Prostate gland (tissue), 2 donors: ENCODE measurements at places on chromosomes 12 and 14. TPM values are rescaled to one million over a fixed set of nuclear protein-coding genes. Genes with fewer than 3 reads are reported as not detected.
A peak's percentile ranks its signal among the peaks of the same experiment; 100 is the strongest.

GRCh38 chr12:111429828-111430432 is 24.2 kb downstream of the SH2B3 start:
- H3K27ac ChIP-seq, result peak overlapping the region; percentile 41
- H3K4me1 ChIP-seq, result peaks cover 3% of the 10 kb centered on the region
- H3K36me3 ChIP-seq, result no peaks in the 10 kb centered on the region
- no peak for DNase-seq
- H3K4me3 ChIP-seq, result no peak overlapping the region

GRCh38 chr12:15329891-15330290 is 7.6 kb downstream of the PTPRO start:
- no peak for DNase-seq
- no peaks in the 10 kb centered on the region for H3K27me3 ChIP-seq
- H3K4me1 ChIP-seq, result no peaks in the 10 kb centered on the region
- H3K36me3 ChIP-seq, result no peaks in the 10 kb centered on the region

DNA sequence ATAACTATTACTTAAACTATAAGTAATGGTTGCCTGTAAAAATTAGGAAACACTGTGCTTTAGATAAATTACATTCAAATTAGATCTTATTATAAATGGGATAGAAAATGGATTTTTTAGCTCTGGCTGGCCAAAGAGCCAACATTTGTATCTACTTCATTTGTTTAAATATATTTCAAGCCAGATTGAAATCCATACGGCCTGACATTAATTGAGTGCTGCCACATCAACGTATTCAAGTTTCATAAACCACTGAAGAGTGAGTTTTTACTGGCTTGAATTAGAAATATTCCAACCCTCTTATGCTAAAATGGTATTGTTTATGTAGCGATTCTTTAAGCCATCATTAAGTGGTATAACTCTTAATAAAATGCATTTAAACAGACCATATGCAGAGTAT is 133.3 kb downstream of the VRK1 start:
- H3K4me1 ChIP-seq, result no peaks in the 10 kb centered on the region
- H3K27me3 ChIP-seq, result no peaks in the 10 kb centered on the region
- DNase-seq, result no peak
- no peaks in the 10 kb centered on the region for H3K36me3 ChIP-seq

- no peaks in the 10 kb centered on the region for H3K36me3 ChIP-seq
- H3K27me3 ChIP-seq, result no peaks in the 10 kb centered on the region
- H3K4me1 ChIP-seq, result peaks cover 6% of the 10 kb centered on the region
Measured at GRCh38 chr12:6539314-6539682, 5.0 kb downstream of the GAPDH start.

DNA sequence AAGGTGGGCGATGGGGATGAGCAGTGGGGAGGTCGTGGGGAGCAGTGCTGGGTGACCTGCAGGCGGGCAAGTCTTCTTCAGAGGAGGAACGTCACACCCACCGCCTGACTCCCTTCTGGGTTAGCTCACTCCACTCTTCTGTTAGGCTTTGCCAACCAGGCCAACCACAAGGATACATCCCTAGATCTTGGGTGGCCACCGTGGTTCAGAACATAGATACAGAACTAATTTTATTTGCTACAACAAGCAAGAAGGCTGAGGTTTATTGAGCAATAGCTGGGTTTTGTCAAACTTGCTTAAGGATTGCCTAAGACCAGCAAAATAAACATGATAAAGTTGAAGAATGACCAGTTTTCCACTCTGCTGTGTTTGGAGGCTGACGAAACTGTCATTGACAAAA is 109.4 kb downstream of the DACT1 start:
- no peaks in the 10 kb centered on the region for H3K36me3 ChIP-seq
- H3K4me3 ChIP-seq, result no peak overlapping the region
- no peaks in the 10 kb centered on the region for H3K27me3 ChIP-seq
- H3K4me1 ChIP-seq, result no peaks in the 10 kb centered on the region
- peak; percentile 14 for DNase-seq

- no peak overlapping the region for H3K27ac ChIP-seq
- H3K36me3 ChIP-seq, result no peaks in the 10 kb centered on the region
Measured at GRCh38 chr14:56806760-56807159, 3.5 kb downstream of the OTX2 start.

DNA sequence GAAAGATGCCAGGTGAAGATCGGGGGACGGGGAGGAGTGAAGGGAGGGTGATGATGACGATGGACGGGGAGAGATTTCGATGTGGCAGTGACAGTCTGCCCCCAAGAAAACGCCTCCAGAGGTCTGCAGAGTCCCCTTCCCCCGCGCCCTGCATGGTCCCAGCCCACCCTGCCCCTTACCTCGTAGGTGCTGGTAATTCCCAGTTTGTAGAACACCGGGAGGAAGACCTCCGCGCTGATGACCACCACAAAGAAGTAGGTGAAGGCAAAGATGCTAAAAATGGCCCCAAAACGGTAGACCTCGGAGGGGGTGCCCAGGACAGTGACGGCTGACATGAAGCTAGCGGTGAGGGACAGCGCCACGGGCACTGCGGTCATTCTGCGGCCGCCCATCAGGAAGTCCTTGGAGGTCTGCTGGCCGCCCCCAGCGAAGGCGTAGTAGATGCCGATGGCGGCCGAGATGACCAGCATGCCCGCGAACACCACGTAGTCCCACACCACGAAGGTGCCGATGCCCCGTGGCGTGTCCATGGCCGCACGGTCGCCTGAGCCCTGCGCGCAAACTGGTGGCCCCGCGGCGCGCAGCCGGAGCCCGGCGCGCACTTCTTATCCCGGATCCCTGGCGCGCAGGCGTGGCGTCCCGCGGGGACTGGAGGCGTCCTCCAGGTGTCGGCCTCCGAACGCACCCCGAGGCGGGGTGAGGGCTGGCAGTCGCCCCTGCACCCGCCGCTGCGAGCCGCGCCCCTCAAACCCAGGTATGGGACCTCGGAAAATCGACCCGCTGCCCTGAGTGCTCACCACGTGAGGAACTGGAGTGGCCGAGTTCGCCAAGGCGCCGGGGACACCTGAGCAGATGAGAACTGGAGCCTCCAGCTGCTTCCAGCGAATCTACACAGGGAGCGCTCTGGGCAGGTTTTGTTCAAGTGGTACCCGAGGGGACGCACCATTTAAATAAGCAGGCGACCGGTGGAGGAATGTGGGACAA is at the start of gene SLC5A8:
SLC5A8 (minus strand) TSS at position 920 of the 984 bp plus-strand sequence; CDS start at position 530, 390 bp downstream.
- no peaks in the 10 kb centered on the region for H3K27me3 ChIP-seq
- H3K36me3 ChIP-seq, result no peaks in the 10 kb centered on the region
- H3K27ac ChIP-seq, result no peak within 1 kb of the TSS

DNA sequence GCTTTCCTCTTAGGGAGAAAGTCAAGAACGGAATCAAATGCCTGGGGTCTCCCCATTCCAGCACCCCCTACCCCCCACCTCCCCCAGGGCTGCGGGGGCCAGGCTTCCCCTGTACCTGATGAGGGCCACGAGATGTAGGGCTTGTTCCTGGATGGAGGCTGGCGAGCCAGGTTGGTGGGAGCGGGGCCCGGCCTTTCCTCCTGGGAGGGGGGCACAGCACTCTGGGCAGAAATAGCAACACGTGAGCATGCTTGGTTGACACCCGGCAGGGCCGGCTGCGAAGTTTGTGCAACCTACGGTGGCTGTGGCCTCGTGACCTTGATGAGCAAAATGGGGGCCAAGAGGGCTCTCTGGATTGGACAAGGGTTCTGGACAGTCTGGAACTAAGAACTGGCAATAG is 15.7 kb downstream of the AMN start:
- H3K27me3 ChIP-seq, result no peaks in the 10 kb centered on the region
- H3K36me3 ChIP-seq, result no peaks in the 10 kb centered on the region
- no peak overlapping the region for H3K4me3 ChIP-seq
- H3K4me1 ChIP-seq, result peaks cover 5% of the 10 kb centered on the region

GRCh38 chr14:77965919-77966435 is 166.1 kb downstream of the ADCK1 start:
- no peaks in the 10 kb centered on the region for H3K4me1 ChIP-seq
- no peak for DNase-seq
- no peak overlapping the region for H3K4me3 ChIP-seq
- H3K36me3 ChIP-seq, result no peaks in the 10 kb centered on the region
- H3K27me3 ChIP-seq, result no peaks in the 10 kb centered on the region

DNA sequence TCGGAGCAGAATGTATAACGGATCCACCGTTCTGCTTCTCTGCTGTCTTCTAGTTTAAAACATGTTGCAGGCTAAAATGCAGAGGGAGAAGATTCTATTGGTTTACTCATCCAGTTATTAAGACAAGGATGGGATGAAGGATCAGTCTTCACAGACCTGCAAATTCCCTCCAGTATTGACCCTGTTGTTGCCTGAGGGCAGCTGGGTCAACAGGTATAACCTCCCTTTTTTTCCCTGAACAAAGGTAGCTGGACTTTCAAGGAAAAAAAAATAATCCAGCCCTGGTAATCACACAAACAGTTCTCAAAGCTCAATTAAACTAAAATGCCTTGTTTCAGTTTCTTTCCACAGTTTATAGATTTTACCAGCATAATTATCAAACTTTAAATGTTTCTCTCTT is 480.6 kb downstream of the ZFP36L1 start:
- peaks cover 7% of the 10 kb centered on the region for H3K4me1 ChIP-seq
- no peak for DNase-seq
- H3K27me3 ChIP-seq, result no peaks in the 10 kb centered on the region
- no peak overlapping the region for H3K27ac ChIP-seq

DNA sequence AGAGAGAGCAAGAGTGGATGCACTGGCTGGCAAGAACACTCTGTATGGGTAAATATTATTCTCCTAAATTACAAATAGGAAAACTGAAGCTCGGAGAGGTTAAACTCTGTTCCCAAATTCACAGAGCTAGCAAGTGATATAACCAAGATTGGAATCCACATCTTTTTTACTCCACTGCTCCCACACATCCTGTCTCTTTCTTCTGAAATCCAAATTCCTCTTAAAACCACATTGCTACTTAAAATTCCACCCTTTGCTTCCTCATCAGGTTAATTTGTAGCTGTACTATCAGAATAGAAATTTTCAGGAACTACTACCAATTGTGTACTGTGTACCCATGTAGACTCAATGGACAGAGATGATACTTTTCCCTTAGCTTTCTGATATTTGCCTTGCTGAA is 74.4 kb downstream of the ARMH4 start:
- no peak for DNase-seq
- no peaks in the 10 kb centered on the region for H3K36me3 ChIP-seq
- no peak overlapping the region for H3K27ac ChIP-seq
- no peaks in the 10 kb centered on the region for H3K4me1 ChIP-seq
- no peak overlapping the region for H3K4me3 ChIP-seq
- no peaks in the 10 kb centered on the region for H3K27me3 ChIP-seq

GRCh38 chr14:21192447-21192822 is 36.6 kb upstream of the OR5AU1 start:
- H3K36me3 ChIP-seq, result no peaks in the 10 kb centered on the region
- H3K27me3 ChIP-seq, result no peaks in the 10 kb centered on the region
- H3K27ac ChIP-seq, result no peak overlapping the region
- DNase-seq, result no peak
- H3K4me3 ChIP-seq, result no peak overlapping the region

- peak overlapping the region; percentile 98 for H3K27ac ChIP-seq
- H3K4me1 ChIP-seq, result no peaks in the 10 kb centered on the region
- H3K36me3 ChIP-seq, result no peaks in the 10 kb centered on the region
- peak overlapping the region; percentile 77 for H3K4me3 ChIP-seq
- no peaks in the 10 kb centered on the region for H3K27me3 ChIP-seq
Measured at GRCh38 chr12:48351022-48351708, 446 bp upstream of the ZNF641 start.

DNA sequence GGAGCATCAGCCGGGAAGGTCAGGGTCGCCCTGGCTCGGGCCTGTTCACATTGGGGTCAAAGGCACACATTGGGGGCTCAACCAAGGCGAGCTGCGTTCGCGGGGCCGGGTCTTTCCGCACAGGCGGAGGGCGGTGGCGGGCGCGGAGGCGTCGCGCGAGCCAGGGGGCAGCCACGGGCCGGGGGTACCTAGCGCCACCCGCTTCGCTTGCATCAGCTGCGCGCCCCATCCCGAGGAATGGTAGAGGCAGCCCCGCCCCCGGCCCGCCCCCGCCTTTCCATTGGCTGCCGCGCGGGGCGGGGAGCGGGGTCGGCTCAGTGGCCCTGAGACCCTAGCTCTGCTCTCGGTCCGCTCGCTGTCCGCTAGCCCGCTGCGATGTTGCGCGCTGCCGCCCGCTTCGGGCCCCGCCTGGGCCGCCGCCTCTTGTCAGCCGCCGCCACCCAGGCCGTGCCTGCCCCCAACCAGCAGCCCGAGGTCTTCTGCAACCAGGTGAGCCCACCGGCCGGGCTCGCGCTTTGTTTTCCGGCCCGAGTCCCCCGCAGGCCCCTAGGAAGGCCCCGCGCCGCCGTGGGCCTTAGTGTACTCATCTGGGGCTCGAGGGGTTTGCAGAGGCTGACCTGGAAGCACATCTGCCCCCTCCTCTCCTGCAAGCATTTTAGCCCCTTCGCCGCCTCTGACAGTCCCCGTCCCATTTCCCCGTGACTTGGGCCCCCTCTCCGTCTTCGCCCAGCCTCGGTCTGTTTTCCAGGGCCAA is at the start of gene ALDH2:
ALDH2 (plus strand) TSS at position 326 of the 754 bp plus-strand sequence; CDS start at position 376, 50 bp downstream.
- peak; percentile 81 for DNase-seq
- H3K4me1 ChIP-seq, result peaks cover 2% of the 10 kb centered on the region

GRCh38 chr12:128581321-128581761 is 242.4 kb downstream of the SLC15A4 start:
- DNase-seq, result no peak
- H3K4me3 ChIP-seq, result no peak overlapping the region
- H3K27ac ChIP-seq, result no peak overlapping the region
- no peaks in the 10 kb centered on the region for H3K4me1 ChIP-seq
- no peaks in the 10 kb centered on the region for H3K27me3 ChIP-seq

DNA sequence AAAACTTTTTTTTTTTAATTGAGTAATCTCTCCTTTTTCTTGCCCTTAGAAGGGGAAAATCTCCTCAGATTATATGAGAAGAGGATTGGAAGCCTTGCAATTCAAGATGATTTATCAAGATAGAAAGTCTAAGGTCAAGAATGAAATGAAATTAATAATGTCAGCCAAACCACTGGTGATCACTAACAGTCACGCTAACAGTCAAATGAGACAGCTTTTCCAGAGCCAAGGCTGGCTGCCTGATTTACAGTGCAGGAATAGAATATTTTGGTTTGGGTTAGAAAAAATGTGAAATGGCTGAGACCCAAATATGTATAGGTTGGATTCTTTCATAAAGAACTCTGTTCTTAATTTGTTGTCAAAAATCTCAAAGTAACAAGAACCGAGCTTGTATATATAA is 204.3 kb downstream of the PPM1H start:
- no peaks in the 10 kb centered on the region for H3K4me1 ChIP-seq
- no peaks in the 10 kb centered on the region for H3K27me3 ChIP-seq
- H3K36me3 ChIP-seq, result no peaks in the 10 kb centered on the region
- H3K4me3 ChIP-seq, result no peak overlapping the region
- H3K27ac ChIP-seq, result peak overlapping the region; percentile 24

GRCh38 chr14:93085911-93086310 is 29.8 kb downstream of the ITPK1 start:
- H3K4me3 ChIP-seq, result no peak overlapping the region
- H3K36me3 ChIP-seq, result no peaks in the 10 kb centered on the region
- no peak for DNase-seq
- peak overlapping the region; percentile 77 for H3K27ac ChIP-seq
- no peaks in the 10 kb centered on the region for H3K27me3 ChIP-seq

GRCh38 chr14:23562822-23563472 is 4.6 kb downstream of the AP1G2 start:
- H3K4me1 ChIP-seq, result no peaks in the 10 kb centered on the region
- no peaks in the 10 kb centered on the region for H3K36me3 ChIP-seq
- H3K4me3 ChIP-seq, result no peak overlapping the region
- DNase-seq, result no peak

Gene CCER1
- not detected for total RNA-seq

Gene KRT6A
- total RNA-seq, result 5.9 TPM

Gene SIRT4
- total RNA-seq, result 2.2 TPM

Gene PROX2
- total RNA-seq, result not detected

Gene FSCB
- 3.5 TPM for total RNA-seq

Gene KRT81
- total RNA-seq, result not detected

Gene RNF41
- 74.4 TPM for total RNA-seq

Gene ENDOU
- total RNA-seq, result 1.0 TPM

Gene PLEKHH1
- total RNA-seq, result 57.9 TPM
